Activated B cell treated with CpG ODN at 0.5 μM for 24 hours (primary cell): ENCODE measurements at places on chromosomes 12 and 14.

DNA sequence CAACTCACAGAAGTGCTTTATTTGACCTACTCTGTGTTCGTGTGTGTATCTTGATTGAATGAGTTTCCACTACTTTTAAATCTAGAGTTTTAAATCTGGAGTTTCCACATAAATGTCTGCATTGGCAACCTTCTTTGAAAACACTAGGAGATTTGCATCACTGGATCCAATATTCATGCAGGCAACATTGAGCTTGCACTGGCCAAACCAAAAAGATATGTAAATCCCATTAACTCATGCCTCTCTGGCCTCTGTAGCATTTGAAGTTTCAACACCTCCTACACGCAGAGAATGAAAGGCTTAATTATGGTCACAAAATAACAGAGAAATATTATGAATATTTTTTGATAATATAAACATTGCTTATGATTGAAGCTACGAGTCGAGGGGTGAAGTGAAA, 178.6 kb downstream of the DUSP6 start:
- no peak for DNase-seq

DNA sequence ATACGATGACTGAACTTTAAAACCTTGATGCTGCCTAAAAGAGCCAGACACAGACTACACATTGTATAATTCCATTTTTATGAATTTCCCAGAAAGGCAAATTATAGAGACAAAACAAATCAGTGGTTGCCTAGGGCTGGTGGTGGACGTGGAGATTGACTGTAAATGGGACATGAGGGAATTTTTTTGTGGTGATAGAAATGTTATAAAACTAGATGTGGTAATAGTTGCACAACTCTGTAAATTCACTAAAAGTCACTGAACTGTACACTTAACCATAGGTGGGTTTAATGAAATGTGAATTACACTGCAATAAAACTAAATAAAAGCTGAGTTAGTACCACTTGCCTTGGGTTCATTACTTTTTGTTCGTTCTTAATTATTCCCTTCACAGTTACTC, 72.1 kb downstream of the PLEKHA5 start:
- DNase-seq = no peak

DNA sequence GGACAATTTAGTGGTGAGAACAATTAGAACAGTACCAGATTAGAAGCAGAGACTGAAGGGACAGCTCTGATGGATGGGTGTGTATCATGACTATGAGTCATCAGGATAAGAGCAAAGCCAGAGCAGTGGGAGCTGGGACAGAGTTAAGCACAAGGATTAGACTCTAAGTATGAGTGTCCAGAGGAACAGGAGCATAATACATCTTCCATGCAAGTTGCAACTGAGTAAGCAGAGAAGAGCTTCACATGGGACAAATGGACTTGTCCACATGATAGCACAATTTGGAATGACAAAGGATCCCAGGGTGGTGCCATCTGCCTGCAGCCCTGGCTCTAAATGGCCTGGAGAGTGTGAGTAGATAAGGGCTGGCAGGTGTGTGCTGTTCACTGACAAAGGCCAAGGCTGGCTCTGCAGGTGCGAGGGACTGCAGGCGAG, 226.4 kb upstream of the CAND1 start:
- no peak for DNase-seq

DNA sequence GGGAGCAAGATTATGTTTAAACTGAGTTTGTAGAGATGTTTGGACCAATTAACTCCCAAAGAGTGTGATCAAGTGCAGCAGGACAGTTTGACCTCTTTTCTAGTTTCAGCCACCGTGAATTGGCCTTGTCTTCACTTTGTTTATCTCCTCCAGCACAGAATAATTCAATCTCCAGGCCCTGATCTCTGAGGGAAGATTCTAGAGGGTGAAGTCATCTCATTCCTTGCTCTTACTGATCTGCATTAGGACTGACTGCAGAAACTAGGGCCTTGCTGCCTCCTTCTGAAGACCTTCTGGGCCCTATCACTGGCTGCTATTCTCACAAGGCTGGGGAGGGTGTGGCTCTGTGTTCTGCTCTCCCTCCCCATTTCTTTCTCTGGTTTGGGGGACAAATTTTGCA, 29.4 kb downstream of the C12orf75 start:
- DNase-seq = no peak

DNA sequence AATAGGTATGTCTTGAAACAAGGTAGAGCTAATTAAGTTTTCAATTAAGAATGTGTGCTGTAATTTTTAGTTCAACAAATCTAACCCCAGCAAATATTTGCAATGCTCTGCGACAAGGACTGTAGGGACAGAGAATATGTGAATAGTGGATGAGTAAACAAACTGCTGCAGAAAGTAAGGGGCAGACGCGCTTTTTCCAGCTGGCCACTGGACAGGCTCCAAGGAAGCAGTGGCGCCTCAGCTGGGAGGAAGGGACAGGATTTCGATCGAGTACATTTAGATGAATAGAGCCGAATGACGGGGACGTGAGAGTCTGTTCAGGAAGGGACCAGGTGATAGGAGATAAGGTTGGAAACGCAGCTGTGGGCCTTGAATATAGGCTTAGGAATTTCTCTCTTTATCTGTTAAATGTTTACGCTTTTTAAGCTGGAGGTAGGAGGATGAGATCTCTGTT, 69.3 kb downstream of the ELK3 start:
- no peak for DNase-seq

DNA sequence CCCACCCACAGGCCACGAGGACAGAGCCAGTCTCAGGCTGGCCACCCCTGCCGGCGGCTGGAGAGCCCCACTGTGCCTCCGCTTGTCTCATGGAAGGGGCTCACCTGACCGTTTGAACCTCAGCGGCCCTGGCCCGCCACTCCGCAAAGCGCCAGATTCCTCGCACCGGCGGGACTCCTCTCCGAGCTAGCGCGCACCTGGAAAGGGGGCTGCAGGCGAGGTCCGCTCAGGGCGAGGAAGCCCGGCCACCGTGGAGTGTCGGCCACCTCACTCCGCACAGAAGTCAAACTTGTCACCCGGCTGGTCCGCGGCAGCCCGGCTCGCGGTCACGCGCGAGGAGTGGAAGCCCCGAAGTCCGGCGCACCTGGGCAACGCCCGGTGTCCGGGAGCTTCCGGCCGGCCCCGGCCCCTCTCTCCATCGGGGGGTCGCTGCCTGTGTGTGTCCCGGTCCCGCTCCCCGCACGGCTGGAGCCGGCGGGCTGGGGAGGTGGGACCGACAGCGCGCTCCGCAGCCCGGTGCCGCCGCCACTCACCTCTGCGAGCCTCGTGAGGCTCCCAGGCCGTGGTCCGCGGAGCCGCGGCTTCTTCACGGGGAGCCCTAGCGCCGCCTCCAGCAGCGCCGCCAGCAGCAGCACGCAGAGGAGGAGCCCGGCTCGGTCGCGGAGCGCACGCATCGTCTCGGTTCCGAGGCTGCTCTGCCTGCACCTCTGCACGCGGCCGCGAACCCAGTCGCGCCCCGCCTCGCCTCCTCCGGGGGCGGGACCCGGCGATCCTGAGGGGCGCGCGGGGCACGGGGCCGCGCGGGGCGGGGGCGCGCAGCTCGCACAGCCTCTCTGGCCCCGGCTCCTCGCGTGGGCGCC, at the start of gene ISM2:
Gene ISM2, minus strand, starts transcription at position 697 of the 860 bp plus-strand sequence. Its CDS starts 23 bp downstream, at position 674.
- peak; percentile 37 for DNase-seq
